ENCODE measurements at places on chromosomes 1 and 21.

GRCh38 chr1:9291914-9292360, 757 bp upstream of the SPSB1 start:
- DNase-seq = no peak

DNA sequence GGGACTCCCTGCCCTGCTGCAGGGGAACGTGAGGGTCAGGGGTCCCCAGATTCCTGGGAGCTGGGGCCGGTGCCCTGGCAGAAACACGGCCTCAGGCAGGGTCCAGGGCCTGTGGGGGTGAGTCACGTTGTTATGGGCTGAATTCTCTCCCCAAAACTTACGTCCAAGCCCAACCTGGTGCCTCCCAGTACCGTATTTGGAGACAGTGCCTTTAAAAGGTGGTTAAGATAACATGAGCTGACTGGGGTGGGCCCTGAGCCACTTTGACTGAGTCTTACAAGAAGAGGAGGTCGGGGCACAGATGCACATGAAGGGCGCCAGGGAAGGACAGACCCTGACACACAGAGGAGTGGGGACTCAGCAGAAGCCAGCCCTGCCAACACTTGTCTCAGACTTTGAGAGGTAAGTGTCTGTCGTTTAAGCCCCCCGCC, 99.9 kb downstream of the WDR4 start:
- no peak for DNase-seq

GRCh38 chr1:181424786-181425403, 58.4 kb upstream of the CACNA1E start:
- peak; percentile 45 for DNase-seq

GRCh38 chr1:155085504-155086127, 7.0 kb downstream of the EFNA3 start:
- no peak for DNase-seq

DNA sequence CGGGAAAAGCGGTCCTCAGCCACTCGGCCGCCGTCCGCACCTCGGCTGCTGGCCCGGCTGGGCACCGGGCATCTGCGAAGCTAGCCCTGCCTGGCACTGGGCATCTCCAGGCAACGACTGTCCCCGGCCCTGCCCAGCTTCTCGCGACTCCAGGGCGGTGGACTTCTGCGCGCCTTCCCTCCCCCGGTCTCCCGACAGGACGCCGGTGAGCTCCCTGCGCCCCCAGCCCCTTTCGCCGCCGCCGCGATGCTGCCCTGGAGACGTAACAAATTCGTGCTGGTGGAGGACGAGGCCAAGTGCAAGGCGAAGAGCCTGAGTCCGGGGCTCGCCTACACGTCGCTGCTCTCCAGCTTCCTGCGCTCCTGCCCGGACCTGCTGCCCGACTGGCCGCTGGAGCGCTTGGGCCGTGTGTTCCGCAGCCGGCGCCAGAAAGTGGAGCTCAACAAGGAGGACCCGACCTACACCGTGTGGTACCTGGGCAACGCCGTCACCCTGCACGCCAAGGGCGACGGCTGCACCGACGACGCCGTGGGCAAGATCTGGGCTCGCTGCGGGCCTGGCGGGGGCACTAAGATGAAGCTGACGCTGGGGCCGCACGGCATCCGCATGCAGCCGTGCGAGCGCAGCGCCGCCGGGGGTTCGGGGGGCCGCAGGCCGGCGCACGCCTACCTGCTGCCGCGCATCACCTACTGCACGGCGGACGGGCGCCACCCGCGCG, 514 bp downstream of the FAM43B start:
- no peak for DNase-seq

All from fibroblast of the conjunctiva (primary cell).